K562 (cell line): ENCODE measurements at places on chromosomes 5 and 9.

DNA sequence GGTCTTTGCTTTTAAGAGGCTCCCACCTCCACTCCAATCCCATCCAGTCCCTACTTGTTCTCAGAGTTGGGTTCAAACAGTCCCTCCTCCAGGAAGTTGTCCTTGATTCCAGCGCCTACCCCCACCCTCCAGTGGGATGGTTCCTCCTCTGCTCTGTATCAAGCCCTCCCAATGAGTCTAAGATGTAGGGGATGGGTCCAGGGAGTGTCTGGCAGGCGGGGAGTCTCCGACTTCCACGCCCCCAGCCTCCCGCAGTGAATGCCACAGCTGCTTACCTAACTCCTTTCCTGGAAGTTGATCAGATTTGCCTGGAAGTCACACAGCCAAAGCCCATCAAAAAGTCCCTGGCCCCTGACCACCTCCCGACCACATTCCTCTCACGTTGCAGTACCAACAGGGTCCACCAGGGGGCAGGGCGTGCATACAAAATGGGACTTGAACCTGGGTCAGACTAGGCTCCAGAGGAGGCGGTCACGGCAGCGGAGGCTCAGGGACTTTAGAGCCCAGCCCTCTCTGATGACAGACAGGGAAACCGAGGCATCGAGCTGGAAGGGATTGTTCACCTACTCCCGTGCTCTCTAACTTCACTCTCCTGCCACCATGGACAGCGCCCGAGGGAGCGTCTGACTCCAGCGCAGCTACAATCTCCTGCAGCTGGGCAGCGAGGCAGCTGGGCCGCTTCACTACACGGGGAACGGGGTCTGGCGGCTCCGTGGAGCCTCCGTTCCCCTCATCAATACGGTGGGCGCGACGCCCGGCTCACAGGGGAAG is 25.0 kb upstream of the TDRD7 start:
- DNase-seq: peak; percentile 86

GRCh38 chr9:116163293-116164055 is 9.9 kb downstream of the PAPPA start:
- peak; percentile 21 for DNase-seq

GRCh38 chr5:52804981-52805380 is 17.3 kb downstream of the ITGA1 start:
- no peak for DNase-seq

DNA sequence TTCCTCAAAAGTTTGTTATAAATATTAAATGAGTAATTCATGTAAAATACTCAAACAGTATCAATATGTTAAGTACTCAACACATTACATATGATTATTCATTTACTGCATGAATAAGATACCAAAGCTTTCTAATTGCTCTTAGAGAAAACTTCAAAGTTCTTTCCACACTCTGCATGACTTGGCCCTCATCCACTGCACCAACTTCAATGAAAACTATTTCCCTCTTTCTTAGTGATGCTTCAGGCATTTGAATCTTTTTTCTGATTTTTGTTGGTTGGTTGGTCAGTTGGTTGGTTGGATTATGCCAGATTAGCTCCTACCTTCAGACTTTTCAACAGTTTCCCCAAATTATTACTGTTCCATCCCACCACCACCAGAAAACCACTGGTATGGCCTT is 314.7 kb upstream of the RGMB start:
- DNase-seq: no peak

DNA sequence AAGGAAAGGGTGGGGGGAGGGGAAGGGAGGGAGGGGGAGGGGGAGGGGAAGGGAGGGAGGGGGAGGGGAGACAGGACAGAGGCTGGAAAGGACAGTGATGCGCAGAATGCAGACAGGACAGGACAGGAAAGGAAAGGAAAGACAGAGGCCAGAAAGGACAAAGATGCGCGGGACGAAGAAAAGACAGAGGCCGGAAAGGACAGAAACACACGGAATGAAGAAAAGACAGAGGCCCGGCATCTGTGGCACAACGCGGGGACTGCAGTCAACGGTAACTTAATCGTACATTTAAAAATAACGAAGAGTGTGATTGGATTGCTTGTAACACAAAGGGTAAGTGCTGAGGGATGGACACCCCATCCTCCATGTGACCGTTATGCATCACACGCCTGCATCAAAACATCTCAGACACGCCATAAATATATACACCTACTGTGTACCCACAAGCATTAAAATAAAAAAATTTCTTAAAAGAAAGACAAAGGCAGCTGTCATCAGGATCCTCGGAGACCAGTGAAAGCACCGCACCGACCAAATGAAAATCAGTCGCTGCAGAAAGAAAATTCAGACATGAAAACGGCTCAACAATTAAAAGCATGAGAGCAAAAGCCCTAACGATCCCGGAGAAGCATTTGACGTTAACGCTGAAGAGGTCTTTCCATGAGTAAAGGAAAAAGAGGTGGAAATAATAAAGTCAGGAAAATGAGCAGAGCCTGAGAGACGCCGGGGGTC is 52.9 kb upstream of the EXOC3 start:
- no peak for DNase-seq

DNA sequence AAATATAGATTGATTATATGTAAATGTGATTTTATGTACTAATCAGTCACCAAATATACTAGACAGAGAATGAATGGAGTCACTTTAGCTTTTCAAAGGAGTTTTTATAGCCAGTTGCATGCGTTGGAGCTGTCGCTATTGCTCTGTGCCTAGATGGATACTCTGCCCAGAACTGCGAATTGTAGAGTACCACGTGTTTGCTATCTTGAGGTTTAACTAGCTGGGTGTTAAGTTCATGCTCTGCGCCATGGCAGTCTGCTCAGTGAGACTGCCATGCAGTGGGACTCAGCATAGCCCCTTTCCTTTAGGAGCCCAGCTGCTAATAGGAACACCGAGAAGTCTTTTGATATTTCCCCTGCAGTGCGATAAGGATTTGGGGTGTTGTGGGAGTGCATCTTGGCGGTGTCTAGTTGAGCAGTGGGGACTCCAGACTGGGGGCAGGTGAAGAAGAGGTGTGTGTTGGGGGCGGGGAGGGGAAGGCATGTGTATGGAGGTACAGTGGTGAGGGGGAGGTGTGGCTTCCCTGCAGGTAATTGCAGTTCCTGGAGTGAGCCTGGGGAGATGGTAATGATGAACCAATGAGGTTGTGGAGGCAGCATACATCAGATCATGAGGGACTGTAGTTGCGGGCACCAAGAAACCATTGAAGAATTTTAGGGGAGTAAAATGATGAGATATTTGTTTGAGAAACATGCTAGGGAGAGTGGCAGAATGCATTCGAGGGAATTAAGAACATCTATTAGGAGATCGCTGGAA is 118.9 kb downstream of the TRIO start:
- DNase-seq: no peak

DNA sequence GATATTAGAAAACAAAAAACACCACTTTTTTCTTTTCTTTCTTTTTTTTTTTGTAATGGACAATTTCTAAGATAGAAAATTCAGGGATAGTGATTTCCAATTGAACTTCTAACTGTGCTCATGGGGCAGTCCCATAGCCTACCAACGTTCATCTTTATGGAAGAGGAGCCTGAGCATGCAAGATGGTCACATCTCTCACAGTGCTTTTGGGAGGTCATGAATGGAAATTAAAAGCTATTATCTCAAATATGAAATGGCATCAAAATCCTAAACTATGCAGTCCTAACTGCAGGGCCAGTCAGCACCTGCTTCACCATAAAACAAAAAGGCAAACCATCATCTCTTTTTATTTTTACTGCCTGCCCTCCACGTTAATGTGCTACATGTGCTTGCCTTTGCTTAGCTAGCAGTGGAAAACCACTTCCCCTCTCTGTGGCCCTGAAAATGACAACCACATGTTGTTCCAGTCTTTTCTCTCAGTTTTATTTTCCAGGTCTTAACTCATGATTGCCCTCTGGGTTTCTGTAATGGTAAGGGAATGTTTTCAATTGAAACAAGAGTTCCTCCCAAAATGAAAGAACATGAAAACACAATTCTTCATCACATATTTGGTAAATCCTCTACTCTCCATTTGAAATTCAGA is 16.7 kb downstream of the IFNB1 start:
- no peak for DNase-seq

GRCh38 chr5:111232311-111233051 is 8.3 kb downstream of the CAMK4 start:
- DNase-seq: no peak

- no peak for DNase-seq
Measured at GRCh38 chr9:2317591-2317990, 302.4 kb downstream of the SMARCA2 start.

GRCh38 chr9:8679371-8679822 is 879.8 kb upstream of the DMAC1 start:
- DNase-seq: no peak

DNA sequence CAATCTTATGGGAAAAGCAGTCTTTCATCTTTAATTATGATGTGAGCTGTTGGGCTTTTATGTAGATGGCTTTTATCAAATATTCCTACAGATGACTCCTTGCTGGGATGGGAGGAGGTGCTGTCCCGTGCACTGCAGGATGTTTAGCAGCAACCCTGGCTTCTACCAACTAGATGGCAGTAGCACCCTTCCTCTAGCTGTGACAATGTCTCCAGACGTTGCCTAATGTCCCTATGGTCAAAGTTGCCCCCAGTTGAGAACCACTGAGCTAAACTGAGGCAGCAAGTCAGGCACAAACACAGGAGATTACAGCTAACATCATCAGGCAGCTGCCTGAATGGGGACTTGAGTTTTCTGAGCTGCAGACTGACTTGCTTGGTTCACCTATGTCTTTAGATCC is 401.9 kb upstream of the PDE4D start:
- no peak for DNase-seq

DNA sequence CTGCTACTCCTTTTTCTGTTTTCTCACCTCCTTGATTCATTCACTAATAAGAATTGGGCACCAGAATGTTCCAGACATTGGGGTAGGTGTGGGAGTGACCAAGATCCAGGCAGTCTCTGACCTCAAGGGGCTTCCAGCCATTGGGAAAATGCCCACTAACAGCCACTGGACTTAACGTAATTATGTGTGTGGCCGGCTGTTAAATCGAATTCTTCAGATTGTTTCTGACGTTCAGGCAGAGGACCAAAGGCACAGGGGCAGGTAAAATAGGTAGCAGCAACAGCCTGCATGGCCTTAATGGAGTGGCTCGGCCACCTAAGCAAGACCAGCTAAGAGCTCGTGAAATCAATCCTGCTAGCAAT is 48.4 kb upstream of the CKMT2 start:
- DNase-seq: no peak

DNA sequence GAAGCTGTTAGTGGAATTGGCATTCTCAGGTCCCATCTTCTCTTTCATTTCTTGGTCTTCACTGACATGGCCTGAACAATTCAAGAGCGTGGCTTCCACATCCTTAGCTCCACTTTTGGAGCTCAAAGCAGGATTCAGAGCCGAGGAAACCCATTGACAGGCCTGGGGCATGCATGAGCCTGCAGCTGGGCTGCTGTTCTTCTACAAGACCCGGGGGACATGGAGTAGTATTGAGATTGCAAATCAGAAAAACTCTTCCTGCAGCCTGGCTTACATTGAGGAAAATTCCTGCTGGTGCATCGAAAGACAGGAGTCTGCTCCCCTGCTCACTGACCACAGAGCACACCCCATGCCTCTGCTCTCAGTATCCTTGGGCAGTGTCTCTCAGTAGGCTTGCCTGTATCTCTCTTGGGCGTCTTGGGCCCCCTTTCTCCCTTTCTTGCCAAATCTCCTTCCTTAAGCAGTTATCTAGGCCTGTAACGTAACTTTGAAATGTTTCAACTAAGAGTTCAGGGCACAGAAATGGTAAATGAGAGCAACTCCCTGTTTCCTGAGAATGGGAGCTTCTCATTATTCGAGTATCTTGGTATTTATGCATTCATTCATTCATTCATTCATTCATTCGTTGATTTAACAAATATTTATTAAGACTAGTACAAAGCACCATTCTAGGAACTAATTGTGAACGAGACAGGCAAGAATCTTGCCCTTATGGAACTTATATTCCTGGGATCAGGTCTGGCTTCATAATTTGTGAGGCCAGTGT is 603.6 kb upstream of the CLINT1 start:
- no peak for DNase-seq

GRCh38 chr5:6659941-6660684 is 26.9 kb downstream of the SRD5A1 start:
- no peak for DNase-seq

DNA sequence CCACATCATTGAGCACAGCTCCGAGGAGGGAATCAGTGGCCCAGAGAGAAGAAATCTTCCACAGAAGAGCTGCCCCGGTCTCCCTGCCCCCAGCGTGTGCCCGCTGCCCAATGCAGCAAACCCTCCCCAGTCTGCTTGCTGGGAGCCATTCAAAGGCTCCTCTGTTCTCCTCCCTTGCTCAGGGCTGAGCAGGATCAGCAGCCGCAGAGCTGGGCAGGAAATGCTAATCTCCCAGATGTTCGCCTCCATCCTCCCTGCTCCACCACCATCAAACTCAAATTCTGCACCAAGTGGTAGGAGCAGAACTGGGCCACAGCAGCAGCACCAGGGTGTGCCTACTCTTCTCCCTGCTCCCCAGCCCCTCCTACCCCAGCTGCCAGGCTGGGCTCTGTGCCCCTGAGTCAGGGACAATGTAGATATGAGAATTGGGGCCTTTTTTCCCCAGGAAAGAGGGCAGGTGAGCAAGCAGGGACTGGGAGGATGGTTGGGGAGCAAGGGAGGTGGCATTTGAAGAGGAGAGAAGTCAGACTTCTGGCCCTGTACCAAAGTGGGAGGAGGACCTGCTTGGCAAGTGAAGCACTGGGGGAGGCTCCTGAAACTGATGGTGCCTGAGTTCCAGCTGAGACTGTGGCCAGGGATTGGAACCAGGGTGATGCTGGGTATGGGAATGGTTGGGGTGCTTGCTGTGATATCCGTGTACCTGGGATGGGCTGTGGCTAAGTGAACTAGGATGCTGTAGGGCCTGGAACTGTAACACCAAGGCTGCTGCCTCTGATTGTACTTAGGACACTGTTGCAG is 1.9 kb upstream of the PCDH1 start:
- DNase-seq: no peak

DNA sequence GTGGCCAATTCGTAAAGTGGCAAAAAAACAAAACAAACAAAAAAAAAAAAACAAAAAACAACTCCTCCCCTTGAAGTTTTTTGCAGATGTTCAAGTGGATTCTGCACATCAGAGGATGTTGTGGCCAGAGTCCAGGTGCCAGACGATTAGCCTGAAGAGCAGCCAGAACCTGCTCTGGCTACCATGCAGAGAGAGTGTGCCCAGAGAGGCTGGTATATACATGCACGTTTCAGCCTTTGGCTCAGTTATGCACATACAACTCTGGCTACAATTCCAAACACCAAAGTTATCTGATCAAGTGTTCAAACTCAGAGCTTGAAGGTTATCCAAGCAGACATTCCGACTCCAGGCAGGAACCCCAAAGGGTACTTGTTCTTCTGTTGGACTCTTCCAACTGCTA is 34.7 kb downstream of the GGTA1 start:
- DNase-seq: no peak
